ENCODE measurements at places on chromosomes 4 and X.

GRCh38 chrX:57211906-57212305 lies 74.6 kb upstream of the FAAH2 start:
- no peak for DNase-seq

DNA sequence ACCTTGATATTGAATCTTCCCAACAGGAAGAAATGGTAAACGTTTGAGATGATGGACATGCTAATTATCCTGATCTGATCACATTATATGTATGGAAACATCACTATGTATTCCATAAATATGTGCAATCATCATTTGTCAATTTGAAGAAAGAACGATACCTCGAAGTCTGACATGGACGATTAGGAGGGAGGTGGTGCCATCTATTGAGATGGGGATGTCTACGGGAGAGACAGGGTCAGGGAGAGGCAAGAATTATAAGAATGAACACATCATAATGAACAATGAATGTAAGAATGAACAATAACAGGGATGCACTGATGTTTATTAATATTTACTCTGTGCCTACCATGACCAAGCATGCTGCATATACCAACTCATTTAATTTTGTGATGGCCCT lies 93.7 kb upstream of the SOD3 start:
- DNase-seq: no peak

GRCh38 chr4:173682609-173683008 lies 152.6 kb upstream of the HAND2 start:
- DNase-seq: no peak

DNA sequence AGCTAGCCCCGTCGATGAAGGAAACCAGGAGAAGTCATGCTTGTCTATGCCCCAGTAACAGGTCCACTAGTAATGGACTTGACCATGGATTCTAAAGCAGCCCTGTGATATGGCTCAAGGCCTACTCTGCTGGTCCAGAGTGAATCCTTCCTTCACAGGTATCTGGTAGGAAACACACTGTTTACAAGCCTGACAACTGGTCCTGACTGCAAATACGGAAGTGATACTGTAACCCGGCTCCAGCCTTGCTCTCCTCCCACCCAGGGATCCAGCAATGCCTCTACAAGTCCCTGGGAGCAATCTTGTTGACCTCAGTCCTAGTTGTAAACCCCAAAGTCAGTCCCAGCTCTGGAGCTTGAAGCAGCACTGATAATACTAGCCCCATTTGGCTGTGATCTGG lies 239.2 kb upstream of the GRID2 start:
- DNase-seq: no peak

GRCh38 chr4:1309261-1310010 lies 19.7 kb downstream of the MAEA start:
- peak; percentile 20 for DNase-seq

DNA sequence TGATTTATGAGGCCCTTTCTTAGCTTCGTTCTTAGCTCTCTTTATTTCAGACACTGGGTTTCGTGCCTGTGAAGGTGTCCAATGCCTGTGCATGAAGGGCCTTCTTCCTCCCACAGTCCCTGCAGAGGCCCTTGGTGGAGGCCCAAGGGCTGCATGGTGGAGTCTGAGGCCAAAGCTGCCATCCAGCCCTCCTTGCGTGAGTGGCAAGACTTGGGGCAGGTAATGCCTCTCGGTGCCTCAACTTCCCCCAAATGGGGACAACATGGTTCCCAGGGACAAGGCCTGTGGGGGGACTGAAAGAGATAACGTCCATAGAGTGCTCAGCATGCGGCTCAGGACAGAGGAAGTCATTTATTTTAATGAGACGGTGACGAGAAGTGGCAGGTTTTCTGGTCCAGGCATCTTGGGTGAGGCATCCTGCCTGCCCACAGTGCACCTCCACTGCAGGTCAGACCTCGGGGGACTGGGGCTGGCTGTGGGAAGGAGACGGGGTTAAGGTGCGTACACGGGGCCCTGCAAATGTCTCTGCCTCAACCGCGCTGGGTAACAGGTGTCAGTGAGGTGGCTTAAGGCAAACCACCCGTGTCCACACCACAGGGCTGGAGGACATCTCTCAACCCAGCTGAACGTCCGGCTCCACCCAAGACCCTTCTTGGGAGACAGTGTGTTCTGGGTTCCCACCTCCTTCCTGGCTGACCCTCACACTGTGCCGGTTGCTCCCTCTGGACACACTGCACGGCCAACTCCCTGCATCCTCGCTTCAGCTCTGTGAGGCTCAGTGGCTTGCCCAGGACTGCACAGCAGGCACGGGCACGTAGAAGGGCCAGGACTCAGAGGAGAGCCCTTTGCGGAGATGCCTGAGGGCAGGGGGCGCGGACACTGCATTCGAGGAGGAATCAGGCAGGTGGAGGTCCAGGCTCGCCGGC lies 50.5 kb downstream of the PSAPL1 start:
- no peak for DNase-seq

- no peak for DNase-seq
Measured at GRCh38 chr4:187606581-187606980, 389.0 kb upstream of the ZFP42 start.

- DNase-seq: no peak
Measured at GRCh38 chr4:62709618-62710252, 1509.6 kb downstream of the ADGRL3 start.

DNA sequence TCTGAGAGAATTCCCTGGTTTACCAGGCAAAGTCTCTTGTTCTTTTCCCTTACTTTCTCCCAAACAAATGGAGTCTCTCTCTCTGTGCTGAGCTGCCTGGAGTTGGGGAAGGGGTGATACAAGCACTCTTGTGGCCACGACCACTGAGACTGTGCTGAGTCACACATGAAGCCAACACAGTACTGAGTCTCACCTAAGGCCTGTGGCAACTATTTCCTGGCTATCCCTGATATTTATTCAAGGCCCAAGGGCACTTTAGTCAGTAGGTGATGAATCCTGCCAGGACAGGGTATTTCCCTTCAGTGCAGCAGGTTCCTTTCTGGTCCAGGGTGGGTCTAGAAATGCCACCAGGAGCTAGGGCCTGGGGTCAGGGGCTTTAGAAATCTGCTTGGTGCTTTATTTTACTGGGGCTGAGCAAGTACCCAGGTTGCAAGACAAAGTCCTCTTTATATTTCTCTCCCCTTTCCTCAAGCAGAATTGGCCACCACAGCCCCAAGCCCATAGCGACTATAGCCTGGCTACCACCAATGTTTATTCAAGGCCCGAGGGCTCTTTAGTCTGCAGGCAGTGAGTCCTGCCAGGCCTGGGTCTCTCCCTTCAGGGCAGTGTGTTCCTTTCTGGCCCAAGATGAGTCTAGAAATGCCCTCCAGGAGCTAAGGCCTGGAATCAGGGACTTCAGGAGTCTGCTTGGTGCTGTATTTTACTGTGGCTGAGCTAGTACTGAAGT lies 10.5 kb downstream of the ARL13A start:
- no peak for DNase-seq

- DNase-seq: no peak
Measured at GRCh38 chr4:77154761-77155499, 2.1 kb upstream of the CCNG2 start.

- DNase-seq: no peak
Measured at GRCh38 chr4:184860018-184860779, 34.4 kb upstream of the ACSL1 start.

- DNase-seq: no peak
Measured at GRCh38 chrX:926070-926469, 286.4 kb downstream of the CRLF2 start.

DNA sequence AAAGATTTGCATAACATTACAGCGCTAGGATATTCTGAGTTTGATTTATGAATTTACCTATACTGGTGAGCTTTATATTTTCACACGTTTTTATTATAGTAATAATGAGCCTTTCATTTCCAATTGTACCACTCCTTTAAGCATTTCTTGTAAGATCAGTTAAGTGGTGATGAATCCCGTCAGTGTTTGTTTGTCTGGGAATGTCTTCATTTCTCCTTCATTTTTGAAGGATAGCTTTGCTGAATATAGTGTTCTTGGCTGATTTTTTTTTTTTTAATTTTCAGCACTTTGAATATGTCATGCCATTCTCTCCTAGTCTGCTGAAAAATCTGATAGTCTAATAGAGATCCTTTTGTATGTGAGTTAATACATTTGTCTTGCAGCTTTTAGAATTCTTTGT lies 70.1 kb downstream of the IL15 start:
- DNase-seq: no peak

- DNase-seq: no peak
Measured at GRCh38 chrX:48703642-48704481, 7.3 kb downstream of the SUV39H1 start.

GRCh38 chr4:27000820-27001219 lies 140.2 kb downstream of the STIM2 start:
- no peak for DNase-seq

GRCh38 chr4:169345316-169345721 lies 74.6 kb upstream of the SH3RF1 start:
- DNase-seq: no peak

- DNase-seq: no peak
Measured at GRCh38 chr4:87092389-87093141, 127.9 kb downstream of the KLHL8 start.

DNA sequence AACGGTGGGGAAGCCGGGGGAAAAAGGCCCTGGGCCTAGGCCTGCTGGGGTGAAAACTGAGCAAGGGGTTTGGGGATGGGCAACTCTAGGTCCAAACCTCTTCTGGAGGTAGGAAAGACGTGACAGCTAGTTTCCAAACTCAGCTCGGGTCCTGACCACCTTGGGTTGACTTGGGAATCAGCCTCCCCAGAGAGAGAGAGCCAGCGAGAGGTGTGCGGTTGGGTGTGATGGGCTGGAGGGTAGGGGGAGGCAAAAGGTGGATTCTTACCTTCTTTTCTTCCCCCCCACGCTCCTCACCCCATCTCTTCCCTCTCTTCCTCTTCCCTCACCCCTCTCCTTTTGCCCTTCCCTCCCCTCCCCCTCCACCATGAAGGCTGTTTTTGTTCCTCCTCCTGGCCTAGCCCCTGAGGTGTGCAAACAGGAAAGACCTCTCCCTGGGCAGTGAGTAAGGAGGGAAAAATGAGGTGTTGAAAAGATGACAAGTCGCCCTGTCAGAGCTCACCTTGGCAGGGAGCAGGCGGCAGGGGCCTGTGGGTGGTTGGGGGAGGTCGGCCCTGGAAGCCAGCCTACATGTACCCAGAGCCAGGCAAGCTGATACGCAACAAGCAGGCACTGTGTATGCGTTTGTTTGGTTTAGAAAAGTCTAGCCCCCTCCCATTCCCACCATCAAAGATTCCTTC lies 14.8 kb downstream of the PJA1 start:
- DNase-seq: no peak

GRCh38 chrX:152450076-152450475 lies 1.0 kb downstream of the GABRA3 start:
- DNase-seq: no peak

DNA sequence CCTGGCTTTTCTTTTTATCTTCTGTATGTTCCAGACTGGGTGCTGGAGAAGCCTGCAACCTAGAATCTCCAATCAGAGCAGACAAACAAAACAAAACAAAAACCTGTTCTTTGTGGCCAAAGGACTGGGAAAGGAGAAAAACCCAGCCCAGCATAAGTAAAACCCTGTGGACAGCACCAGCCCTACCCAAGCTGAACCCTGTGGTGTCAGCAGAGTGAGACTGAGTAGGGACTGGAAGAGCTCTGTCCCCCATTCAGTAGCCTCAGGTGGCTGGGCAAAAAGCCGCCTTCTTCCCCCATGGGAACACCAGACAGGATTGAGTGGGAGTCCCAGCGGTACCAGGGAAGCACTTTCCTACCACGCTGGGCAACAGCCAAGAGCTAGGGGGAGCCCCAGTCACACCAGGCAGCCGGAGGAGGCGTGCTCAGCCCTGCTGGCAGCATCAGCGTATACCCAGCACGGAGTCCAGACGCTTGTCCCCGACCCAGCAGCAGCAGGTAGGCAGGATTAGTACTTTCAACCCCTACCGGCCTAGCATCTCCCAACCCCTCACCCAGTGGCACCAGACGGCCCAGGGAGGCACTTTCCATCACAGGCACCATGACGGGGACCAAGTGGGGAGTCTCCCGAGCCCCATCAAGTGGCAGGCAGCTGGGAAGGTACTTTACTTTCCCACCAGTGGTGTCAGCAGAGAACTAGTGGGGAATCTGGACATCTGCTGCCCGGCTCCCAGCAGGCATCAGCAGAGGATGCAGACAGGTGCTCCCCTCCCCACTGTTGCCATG lies 8.6 kb upstream of the JADE3 start:
- DNase-seq: no peak

DNA sequence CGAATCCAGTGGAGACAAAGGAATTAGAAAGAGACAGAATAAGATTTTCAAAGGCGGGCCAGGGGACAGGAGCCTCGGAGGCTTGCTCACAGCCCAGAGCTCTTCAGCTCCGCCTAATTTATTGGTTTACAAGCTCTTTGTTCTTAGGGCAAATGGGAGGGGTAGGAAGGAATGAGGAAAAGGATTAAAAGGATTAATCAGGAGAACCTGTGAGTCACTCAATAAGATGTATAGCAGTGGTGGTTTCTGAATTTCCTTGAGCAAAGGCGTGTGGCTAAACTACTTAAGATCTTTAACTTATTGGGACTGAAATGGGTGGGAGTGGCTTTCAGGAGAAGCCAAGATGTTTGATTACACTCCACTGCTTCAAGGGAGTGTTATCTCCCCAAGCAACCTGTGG lies 456.0 kb upstream of the SPANXN1 start:
- no peak for DNase-seq

- no peak for DNase-seq
Measured at GRCh38 chr4:54553001-54553400, 104.8 kb upstream of the KIT start.

DNA sequence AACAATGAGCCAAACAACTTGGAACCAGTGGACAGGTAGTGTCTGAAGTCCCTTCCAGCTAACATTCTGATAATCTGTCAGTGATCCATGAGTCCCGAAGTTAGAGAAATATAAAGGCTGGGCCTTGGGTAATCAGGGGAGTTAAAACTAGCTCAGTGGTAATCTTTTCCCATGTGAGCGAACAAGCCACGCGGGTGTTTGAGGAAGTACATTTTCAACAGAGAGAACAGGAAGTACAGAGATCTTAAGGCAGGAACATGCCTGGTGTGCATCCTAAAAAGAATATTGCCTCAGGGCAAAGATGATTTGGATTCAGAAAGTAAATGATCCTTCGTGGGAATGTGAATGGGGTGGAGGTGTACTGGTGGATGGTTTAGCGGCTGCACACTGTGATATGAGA lies 42.9 kb downstream of the FNIP2 start:
- no peak for DNase-seq

DNA sequence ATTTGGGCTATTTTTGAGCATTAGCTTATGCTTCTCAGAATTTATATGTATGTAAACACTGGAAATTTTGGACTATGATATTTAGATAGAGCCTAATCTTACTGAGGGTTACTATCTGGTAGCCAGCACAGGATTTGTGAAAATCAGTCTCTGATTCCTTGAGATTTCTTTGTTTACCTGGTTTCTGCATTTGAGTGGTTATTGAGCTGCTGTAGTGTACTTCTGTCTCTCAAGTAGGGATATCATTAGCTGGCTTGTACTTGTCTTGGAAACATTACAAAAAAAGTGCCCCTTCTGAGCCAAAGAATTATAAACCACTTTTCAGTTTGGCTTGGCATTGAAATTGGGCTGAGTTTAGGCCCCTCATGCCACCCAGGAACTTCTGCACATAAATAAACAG lies 49.7 kb downstream of the TLL1 start:
- DNase-seq: no peak

Data from stimulated activated CD8-positive, alpha-beta memory T cell treated with anti-CD3 and anti-CD28 coated beads, Interleukin-4, amount 100 ng/mL, for 4 hours (primary cell).